Cardiac muscle cell (in vitro differentiated cells and primary cell): ENCODE measurements at places on chromosomes 3 and 15. TPM values are rescaled to one million over a fixed set of nuclear protein-coding genes. Genes with fewer than 3 reads are reported as not detected.

The SLC7A14 gene
- polyA plus RNA-seq = not detected in 2 replicates

DNA sequence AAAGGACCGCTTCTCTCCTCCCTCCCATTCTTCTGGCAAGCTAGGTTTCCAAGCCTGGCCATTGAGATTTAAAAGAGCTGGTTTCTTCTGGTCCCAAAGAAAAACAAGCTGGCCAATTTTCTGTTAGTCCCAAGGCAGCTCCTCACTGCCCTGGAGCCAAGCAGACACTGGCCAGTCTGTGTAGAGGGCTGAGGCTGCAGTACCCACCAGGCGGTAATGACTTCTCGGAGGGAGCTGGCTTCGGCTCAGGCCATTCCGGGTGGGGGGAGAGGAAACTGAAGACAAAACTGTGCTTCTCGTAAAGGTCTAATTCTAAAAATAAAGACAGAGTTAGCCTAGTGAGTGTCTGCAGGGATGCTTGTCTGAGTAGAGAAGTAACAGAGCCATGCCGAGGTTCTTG is 78.5 kb upstream of the SMAD3 start:
- H3K36me3 ChIP-seq = no peaks in the 10 kb centered on the region
- H3K27me3 ChIP-seq = peaks cover under 1% of the 10 kb centered on the region
- H3K4me3 ChIP-seq = no peak overlapping the region

- H3K4me1 ChIP-seq = peaks cover 5% of the 10 kb centered on the region
- no peak overlapping the region for H3K4me3 ChIP-seq
- H3K27ac ChIP-seq = peak overlapping the region; percentile 21
- H3K36me3 ChIP-seq = peaks cover 28% of the 10 kb centered on the region
These were observed 45.2 kb downstream of the KLHL25 start for GRCh38 chr15:85749261-85750151.

The A4GNT gene
- not detected in 2 replicates for polyA plus RNA-seq

- no peaks in the 10 kb centered on the region for H3K27me3 ChIP-seq
- H3K27ac ChIP-seq = no peak overlapping the region
- H3K4me1 ChIP-seq = no peaks in the 10 kb centered on the region
- no peak for DNase-seq
These were observed 22.0 kb upstream of the RBSN start for GRCh38 chr3:15120986-15121385.

The PKM gene
- polyA plus RNA-seq = 2,112 and 2,578 TPM in 2 replicates

The SLC24A5 gene
- polyA plus RNA-seq = 0.05 TPM in 1 of 2 replicates, not detected in the other
